ENCODE measurements at places on chromosomes 7 and 10.

DNA sequence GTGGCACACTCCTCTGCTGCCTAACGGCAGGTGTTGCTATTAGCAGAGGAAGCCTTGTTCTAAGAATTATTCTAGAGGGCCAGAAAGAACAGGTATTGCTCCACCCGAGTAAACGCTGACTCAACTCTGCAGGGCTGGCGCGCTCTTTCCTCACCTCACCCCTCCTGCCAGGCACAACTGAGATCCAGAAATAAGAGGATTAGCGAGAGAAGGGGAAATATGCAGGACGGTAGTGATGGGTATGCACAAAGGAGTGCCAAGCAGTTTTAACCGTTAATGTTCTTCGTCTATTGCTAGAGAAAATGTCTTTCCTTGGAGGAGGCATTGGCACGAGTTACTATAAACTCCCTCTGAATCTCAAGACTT lies 369 bp upstream of the SCIN start:
- peak; percentile 17 for DNase-seq

GRCh38 chr7:38195804-38196595 lies 18.0 kb downstream of the STARD3NL start:
- no peak for DNase-seq

GRCh38 chr10:68989317-68989990 lies 851 bp downstream of the KIFBP start:
- peak; percentile 30 for DNase-seq

GRCh38 chr7:583410-584121 lies 63.9 kb upstream of the PDGFA start:
- DNase-seq: no peak

GRCh38 chr7:117259615-117260014 lies 63.2 kb downstream of the WNT2 start:
- DNase-seq: no peak

DNA sequence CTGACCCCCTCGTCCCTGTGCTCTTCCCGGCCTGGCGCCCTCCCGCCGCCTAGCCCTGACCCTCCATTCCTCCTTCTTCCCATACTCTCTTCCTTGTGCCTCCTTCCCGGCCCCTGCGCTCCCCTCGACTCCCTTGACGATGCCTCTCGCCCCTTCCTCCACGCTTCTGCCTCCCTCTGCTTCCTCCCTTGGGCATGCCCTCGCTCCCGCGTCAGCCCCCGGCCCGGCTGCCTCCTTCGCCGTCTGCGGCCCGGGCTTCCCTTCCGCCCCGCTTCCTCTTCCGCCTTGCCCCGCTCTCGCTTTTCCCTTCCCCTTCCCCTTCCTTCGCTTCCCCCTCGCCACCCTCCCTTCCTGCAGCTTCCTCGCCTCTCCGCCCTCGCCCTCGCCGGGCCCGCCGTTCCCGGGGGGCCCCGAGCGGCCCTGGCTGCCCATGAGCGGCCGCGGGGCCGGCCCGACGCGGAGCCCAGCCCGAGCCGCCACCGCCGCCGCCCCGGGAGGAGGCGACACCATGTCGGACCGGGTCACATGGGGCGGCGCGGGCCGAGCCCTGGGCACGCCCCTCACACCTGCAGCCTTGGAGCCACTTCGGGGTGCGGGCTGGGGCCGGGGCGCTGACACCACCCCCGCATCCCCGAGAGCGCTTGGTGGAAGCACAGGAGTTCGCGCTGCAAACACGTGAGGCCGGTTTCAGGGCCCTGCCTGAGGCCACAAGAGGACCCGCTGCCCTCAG lies at the start of gene FBXW4:
Gene FBXW4 (minus strand): TSS at position 497 of the 730 bp plus-strand sequence. CDS start 65 bp downstream, at position 432.
- DNase-seq: peak; percentile 55

DNA sequence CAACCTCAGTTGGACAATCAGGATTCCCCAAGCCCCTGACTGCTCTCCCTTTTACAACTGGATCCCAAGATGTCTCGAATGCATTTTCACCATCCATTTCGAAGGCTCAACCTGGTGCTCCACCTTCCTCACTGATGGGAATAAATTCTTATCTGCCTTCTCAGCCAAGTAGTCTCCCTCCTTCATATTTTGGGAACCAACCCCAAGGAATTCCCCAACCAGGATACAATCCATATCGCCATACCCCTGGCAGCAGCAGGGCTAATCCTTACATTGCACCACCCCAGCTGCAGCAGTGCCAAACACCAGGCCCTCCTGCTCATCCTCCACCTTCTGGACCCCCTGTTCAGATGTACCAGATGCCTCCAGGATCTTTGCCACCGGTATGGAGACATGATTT lies 6.0 kb downstream of the SEC23IP start:
- DNase-seq: no peak

GRCh38 chr7:22280031-22280430 lies 76.9 kb downstream of the RAPGEF5 start:
- no peak for DNase-seq

DNA sequence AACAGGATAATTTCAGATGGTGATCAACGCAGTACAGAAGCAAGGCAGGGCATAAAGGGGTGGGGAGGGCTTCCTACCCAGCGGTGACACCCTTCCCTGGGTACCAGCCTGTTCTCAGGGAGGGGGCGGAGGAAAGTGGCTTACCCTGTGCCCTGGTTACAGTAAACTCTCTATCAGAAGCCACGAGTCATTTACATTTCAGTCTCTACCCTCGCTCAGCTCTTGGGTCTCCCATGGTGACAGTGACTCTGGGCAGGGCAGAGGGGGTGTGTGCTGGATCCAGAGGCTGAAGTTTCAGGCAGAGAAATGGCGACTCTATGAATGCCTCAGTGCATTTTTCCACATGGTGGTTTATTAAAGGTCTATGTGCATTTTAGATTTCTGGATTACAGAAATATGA lies 107.0 kb downstream of the ADARB2 start:
- DNase-seq: no peak

DNA sequence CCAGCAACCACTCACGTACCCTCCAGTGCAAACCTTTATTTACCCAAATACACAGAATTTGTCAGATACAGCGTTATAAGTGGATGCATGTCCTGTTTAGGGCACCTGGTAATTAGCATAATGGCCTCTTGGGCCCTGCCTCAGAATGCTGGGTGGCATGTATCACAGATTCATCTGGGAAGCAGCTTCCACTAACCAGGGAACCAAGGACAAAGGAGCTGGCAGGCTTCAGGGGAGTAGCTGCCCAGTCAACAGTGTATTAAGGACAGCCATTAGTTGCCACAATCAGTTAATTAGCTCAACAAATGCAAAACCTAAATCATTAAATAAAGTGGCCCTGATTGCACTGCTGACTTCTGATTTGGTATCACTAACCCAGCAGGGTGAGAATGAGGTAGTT lies 105.7 kb downstream of the RAPGEF5 start:
- no peak for DNase-seq

DNA sequence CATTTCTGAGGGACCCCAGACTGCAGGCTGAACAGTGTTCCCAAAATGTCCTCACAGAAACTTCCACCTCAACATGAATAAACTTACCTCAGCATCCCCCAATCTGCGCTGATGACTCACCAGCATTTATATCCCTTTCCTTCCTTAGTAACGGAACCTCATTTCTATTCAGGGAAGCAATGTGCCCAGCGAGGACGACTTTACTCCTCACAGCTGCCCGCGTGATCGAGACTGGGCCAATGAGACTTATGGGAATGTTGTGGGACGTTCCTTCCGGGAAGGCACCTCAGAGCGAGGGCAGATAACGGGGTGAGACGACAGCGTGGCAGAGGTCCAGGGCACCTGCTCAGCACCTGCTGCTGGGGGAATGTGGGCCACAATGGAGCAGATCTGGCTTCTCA lies 73.1 kb upstream of the CAMK2B start:
- DNase-seq: peak; percentile 87

- no peak for DNase-seq
These were observed 5.4 kb downstream of the MAFK start for GRCh38 chr7:1535701-1536454.

DNA sequence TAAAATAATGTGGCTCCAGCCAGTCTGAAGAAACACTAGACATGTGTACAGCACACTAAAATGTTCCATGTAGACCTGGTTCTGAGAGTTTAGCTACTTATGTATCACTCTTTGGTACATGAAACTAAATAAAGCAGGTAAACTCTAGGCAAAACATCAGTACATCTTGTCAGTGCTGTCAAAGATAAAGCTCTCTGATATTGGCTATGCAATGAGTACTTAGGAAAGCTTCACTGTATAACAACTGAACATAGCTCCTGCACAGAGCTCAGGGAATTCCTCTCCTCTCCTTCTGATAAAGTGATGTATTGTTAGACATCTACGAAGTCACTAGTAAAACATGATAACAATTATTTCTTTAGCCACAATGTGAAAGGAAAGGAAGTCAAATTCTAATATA lies 3.5 kb downstream of the LRRN3 start:
- DNase-seq: no peak

GRCh38 chr7:140330128-140330527 lies 68.2 kb downstream of the SLC37A3 start:
- no peak for DNase-seq

GRCh38 chr10:113085776-113086175 lies 135.7 kb downstream of the TCF7L2 start:
- DNase-seq: no peak

DNA sequence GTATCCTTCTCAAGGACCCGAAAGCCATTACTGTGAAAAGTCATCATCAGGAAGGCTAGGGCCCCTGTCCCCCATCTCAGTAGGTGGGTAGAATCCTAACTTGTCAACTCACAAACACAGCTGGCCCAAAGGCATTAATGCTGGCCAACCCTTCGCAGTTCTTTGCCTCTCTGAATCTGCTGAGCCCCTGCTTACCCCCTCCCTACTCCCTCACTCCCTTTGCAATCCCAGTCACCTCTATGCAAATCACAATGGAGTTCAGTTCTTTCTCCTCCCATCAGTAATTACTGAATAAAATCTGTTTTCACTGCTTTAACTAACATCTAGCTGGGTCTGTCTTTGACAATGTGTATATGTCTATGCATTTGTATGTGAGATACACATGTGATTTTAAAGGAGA lies 38.1 kb upstream of the AOAH start:
- no peak for DNase-seq

DNA sequence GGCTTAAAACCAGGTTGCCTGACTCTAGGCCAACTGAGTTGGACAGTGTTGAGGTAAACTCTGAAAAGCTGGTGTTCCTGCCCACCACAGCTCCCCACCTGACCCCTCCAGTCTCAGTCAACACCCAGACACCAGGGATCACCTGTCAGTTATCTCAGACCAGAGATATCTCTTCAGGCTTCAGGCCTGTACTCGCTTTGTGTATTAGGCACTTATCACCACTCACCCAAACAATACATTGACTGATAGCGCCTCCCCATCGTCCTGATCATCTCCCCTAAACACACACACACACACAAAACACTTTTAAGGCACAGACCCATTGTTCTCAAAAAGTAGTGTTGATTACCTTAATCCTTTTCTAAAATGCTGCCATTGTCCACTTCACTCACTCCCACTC lies 111.5 kb downstream of the PLCE1 start:
- no peak for DNase-seq

DNA sequence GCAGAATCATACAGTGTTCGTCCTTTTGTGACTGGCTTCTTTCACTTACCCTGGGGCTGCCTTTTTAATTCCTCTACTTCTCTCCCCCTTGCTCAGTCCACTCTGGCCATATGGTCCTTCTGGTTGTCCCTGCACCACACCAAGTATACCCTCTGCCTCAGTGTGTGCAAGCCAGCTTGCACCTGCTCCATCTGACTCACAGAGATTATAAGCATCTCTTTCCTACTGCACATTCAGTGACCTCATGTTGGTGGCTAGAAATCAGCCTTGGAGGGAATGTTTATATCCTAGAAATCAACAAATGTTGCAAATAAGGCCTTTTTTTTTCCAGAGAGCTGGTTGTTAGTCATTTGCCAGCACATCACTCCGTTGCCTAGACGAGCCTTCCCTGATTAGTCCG lies 67.5 kb upstream of the C10orf90 start:
- no peak for DNase-seq

GRCh38 chr7:105489409-105489808 lies 32.7 kb downstream of the PUS7 start:
- no peak for DNase-seq

GRCh38 chr10:60661637-60662036 lies 116.6 kb upstream of the CDK1 start:
- no peak for DNase-seq

DNA sequence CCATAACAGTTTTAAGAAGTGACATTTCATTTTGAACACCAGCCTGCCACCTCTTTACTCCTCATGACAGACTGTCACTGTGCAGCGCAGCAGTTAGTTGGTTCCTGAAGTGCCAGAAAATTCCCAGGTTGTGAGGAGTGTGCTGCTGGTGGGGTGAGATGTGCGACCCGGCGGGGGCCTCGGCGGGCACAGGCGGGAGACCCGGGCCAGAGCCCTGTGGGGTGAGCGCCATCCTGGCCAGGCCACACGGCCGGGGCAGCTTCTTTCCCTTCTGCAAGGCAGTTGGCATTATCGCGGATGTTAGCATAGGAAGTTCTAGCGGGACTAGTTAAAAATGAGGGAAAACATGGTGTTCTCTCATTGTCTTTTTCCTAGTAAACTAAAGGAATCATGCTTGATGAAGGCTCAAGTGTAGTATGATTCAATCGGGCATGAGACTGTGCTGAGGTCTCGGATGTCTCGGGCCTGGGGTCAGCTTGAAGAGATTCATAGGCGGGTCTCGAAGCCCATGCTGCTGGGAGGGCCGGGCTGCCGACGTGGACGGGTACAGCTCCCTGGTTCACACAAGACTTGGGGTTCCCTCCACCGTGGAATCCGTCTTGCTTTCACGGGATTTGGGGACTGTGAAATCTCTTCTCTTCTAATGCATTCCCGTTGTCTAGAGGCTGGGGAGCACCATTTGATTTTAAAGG lies 56.1 kb downstream of the MGMT start:
- DNase-seq: no peak

GRCh38 chr7:158192956-158193355 lies 394.7 kb downstream of the PTPRN2 start:
- no peak for DNase-seq

DNA sequence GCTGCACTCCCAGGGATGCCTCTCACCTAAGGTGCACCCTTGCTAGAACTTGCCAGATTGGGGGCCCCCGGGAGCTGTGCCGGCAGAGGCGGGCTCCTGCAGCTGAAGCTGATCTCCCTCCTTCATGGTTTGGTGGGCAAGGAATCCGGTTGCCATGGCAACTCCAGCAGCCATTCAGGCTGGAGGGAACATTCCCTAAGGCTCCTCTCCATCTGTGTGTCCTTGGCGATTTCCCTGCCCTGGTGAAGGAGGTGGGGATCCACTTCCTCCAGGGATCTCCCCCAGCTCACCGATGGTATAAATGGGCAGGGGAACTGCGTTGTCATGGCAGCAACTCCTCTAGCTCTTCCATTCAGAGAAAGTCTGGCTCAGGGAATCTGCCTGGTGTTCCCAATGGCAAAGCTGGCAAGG lies 49.6 kb upstream of the GPR158 start:
- no peak for DNase-seq

DNA sequence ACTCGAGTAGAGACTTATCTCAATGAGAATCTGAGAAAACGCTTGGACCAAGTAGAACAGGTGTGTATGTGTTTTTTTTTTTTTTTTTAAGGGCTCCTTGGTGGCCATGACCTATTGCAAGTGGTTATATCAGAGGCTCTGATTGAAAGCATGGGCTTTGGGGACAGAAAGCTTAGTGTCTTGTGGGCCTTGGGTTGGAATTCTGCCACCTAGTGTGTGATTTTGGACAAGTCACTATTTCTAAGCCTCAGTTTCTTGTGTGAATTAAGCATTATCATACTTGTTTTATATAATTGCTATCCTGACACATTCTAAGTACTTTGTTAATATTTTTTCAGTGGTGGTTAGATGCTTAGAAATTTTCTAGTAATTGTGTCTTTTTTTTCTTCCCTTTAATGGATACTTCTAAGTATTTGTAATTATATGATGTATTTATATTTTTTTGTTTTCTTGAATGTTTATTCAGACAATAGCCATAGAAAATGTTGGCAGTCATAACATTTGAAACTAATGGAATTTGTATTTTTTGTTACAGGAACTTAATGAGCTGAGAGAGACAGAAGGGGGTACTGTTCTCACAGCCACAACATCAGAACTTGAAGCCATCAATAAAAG lies 33.1 kb downstream of the SMC3 start:
- peak; percentile 67 for DNase-seq

Measured in tongue (tissue), 3 donors.